Stimulated activated CD8-positive, alpha-beta memory T cell treated with anti-CD3 and anti-CD28 coated beads, Interleukin-15, amount 100 ng/mL, for 48 hours (primary cell): ENCODE measurements at places on chromosomes 6 and 20.

DNA sequence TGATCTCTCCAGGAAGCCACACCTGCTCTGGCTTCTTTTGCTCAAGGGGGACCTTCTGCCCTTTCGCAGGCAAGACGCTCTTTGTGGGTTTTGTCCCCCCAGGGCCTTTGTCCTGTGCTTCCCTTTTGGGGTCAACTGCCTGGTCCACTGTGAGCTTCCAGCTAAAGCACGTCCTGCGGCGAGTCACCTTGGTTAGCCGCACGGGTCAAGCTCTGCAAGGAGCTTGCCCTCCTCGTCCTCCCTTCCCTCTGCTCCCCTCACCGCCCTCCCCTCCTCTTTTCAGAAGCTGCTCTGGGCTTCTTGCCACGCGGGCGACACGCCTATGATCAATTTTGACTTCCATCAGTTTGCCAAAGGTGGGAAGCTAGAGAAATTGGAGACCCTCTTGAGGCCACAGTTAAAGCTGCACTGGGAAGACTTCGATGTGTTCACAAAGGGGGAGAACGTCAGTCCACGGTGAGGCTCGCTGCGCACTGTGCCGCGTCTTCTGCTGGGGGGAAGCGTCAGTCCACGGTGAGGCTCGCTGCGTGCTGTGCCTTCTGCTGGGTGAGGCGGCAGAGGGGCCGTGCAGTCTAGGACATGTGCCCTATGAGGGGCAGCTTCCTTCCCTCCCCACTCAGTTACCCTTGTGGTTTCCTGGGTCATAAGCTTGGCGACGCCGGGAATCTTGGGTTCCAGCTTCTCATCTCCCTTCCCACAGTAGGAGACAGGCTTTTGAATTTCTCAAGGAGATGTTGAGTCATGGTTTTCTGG is 80.2 kb downstream of the SYNJ2 start:
- no peak for DNase-seq

- no peak for DNase-seq
These were observed 799.5 kb downstream of the QKI start for GRCh38 chr6:164214066-164214465.

DNA sequence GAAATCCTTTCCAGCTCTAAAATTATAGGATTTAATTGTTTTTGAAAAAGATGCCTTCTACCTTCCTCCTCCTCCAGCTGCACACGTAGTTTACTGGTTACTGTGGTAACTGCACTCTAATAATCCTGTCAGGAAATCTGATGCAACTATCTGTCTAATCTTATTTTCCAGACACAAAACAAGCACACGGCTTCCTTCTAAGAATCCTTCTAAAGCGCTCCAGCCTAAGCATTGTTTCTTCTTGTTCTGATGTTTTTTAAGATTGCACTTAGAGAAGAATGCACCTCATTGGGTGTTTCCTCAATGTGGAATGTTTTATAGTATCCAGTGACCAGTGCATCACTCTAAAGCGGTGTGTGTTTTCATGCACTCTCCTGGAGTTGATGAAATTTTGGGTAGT is 63.6 kb downstream of the CARMIL1 start:
- no peak for DNase-seq

DNA sequence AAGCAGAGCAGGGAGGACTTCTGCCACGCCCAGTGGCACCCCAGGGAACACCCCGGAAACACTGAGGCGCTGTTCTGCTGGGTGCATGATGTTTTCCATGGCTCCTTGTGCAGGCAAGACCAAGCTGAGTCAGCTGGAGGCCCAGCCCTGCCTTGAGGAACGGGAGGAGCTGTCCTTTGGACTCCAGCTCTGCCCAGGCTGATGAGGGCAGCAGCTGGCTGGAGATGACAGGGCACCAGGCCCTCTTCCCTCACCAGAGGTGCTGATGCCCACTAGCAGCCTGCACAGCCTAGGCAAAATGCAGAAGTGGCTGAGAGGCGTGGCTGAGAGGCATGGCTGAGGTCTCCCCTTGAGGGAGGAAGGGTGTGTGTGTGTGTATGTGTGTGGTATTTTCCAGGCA is 2.4 kb downstream of the C6orf132 start:
- no peak for DNase-seq

- no peak for DNase-seq
These were observed 13.6 kb downstream of the GFOD1 start for GRCh38 chr6:13473768-13474165.
